ENCODE measurements at places on chromosomes 5 and 9.

DNA sequence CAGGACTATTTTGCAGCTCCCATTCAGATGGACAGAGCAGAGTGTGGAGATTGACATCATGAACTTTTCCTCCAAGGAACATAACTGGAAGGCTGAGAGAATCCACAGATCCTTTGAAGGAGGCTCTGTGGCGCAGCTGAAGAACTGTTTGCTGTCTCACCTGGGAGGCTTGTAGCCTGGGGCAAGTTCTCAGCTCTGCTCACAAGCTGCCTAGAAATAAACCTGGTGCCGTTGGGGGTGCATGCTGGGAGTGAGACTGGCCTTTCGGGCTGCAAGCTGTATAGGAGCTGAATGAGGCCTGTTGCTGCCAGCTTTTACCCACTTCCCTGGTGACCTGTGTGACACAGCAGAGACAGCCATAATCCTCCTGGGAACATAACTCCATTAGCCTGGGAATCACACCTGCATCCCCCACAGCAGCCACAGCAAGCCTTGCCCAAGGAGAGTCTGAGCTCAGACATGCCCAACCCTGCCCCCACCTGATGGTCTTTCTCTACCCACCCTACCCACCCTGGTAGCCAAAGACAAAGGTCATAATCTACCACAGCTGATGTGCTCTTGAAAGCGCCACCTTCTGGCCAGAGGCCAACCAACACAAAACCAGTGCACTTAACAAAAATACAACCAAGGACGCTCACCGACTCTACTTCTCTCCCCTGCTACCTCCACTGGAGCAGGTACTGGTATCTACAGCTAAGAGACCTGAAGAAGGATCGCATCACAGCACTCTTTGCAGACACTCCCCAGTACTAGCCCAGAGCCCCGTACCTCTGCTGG lies 205.1 kb upstream of the MRPS30 start:
- DNase-seq: no peak

DNA sequence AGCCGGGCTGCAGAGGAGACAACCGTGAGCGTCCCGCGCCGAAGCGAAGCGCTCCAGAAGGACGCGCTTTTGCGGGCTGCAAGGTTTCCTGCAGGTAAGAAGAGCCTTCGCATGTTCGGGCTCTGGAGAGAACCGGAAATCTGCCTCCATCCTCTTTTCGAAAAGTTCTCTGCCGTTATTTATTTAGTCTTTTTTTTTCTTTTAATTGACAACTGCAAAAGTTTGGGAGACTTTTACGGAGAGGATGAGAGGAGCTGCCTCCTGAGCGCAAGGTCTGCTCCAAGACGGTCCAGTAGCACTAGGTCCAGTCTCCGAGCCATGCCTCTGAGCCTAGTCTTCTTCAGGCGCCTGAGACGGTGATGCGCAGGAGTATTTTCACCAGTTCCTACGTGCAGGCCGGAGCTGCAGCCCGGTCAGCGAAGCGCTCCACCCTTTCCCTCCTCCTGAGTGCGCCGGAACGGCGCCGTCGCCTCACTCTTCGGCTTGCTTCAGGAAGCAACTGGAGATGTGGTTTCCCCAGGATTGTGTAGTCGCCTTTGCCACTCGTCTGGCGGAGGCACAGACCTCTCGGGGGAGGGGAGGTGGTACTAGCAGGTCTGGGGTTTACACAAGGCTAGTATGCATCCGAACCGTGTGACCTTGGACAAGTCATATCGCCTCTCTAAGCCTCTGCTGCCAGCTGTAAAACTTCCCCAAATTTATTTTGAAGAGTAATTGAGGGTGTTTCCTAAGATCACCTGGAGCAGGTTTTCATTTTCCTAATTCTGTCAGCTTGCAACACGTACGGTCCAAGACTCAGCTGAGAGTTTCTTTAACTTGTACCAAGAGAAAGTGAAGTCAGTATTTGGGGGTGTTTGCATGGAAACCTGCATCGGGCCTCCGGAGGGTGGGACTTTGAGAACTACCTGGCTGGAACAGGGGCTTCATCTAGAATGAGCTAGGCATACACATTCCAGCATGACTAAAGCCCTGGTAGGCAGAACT lies 4.5 kb downstream of the POU4F3 start:
- no peak for DNase-seq

- no peak for DNase-seq
Measured at GRCh38 chr5:72693546-72694205, 122.8 kb upstream of the TNPO1 start.

DNA sequence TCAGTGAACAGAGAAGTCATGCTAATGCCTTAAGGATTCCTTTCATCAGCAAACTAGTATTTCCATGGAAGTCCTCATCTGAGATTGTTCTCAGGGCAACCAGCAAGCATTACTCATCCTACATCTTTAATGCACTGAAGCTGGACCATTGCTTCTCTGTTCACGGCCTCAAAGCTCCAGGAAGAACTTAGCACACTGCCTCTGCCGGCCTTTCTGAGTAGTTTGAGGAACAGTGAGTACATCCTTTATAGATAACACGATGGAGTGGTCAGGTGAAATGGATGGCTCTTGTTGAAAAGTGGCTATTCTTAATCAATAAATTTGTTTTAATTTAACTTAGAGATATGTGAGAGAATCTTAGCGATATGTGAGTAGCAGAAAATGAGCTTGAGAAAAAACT lies 35.8 kb downstream of the MEGF10 start:
- DNase-seq: no peak

DNA sequence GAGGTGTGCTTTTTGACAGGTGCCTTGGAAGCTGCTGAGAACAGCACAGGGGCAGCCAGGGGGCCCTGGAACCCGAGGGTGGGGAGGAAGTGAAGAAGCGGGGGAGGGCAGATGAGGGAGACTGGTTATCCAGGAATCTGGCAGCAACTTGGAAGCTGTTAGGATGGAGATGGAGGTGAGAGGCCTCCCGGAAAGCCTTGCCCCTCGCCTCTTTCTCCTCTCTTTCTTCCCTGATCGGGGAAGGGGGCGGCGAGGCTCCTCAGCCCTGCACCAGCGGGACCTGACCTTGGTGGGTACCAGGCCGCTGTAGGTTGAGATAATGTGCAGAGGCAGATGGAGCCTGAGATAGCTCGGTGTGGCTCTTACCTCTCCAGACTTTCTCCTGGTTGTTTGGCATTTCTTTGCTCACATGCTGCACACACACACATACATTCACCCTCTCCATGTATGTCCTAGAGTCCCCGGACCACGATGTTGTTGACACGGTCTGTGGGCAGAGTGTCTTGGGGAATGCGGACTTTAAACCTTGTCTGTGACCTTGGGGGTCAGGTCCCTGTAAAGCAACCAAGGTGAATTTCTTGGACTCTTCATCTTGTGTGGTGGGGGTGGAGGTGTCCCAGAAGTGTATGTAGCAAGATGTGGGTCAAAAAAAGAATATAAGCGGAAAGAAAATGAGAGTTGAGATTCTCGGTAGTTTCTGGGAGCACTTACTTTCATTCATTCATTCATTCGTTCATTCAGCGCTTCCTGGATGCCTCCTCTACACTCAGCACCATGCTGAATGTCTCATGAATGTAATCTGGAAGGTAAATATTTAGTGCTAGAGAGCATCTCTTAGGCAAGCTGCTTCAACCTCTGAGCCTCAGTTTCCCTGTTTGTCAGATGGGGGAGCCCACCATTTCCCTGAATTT lies 1.6 kb downstream of the WWC1 start:
- DNase-seq: no peak

DNA sequence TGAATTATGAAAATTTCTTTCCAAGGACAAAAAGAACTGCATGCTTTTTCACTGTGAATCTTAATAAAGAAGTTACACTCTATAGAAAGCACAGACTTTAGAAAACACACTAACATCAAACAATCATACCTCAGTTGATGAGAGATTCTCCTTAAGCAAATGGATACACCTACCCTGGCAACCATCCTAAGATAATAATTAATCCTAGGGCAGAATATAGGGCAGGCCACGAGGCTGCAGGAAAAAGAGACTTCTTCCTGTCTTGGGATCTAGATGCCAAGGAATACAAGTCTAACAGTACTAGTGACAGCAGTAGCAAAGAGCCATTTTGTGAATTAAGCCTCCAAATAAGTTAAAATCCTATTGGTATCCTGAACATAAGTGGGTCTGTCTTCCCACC lies 395.4 kb downstream of the EFNA5 start:
- no peak for DNase-seq

DNA sequence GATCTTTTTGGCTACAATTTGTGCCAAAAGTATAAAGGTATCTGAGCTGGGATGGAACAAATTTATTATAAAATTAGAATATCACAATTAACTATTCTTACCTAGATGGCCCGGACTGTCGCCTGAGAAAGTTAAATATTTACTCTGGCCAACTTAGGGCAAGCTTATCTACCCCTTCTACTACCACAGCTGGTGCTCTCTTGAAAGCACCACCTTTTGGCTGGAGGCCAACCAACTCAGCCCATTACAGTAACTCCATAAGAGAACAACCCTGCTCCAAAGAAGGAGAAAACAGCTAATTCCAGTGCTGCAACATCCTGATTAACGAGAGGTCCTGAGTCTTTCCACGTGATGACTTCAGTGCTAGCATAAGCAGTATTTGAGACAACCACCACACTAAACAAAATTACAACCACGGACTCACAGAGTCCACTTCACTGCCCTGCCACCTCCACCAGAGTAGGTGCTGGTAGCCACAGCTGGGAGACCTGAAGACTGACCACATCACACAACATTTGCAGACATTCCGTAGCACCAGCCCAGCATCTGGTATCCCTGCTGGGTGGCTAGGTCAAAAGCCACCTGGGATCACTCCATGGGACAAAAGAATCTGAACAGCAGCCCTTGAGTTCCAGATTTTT lies 43.2 kb downstream of the RGMB start:
- DNase-seq: no peak

- peak; percentile 13 for DNase-seq
Measured at GRCh38 chr9:13841746-13842462, 472.0 kb downstream of the NFIB start.

- DNase-seq: no peak
Measured at GRCh38 chr5:73152411-73153388, 20.3 kb upstream of the TMEM174 start.

GRCh38 chr9:81037889-81038288 lies 651.5 kb downstream of the TLE1 start:
- DNase-seq: no peak

- DNase-seq: peak; percentile 19
Measured at GRCh38 chr9:100322954-100323536, 29.7 kb downstream of the TEX10 start.

DNA sequence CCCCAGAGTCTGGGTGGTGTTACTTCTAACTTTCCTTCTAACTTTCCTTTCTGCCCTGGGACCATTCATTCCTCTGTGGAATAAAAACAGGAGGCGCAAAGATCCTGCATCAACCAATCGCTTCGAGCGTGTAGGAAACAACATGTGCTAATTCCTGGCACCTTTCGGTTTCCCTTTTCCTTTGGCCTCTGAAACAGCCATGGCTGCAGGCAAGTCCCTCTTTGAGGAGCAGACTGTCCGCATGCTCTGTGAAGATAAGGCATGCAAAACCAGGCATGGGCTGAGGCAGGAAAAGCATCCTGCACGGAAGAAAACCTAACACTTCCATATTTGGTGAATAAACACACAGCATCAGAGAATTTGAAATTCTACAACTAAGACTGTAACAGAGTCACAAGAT lies 128.3 kb downstream of the HSD17B3 start:
- no peak for DNase-seq

- no peak for DNase-seq
Measured at GRCh38 chr9:137463931-137464290, 4.8 kb upstream of the NSMF start.

DNA sequence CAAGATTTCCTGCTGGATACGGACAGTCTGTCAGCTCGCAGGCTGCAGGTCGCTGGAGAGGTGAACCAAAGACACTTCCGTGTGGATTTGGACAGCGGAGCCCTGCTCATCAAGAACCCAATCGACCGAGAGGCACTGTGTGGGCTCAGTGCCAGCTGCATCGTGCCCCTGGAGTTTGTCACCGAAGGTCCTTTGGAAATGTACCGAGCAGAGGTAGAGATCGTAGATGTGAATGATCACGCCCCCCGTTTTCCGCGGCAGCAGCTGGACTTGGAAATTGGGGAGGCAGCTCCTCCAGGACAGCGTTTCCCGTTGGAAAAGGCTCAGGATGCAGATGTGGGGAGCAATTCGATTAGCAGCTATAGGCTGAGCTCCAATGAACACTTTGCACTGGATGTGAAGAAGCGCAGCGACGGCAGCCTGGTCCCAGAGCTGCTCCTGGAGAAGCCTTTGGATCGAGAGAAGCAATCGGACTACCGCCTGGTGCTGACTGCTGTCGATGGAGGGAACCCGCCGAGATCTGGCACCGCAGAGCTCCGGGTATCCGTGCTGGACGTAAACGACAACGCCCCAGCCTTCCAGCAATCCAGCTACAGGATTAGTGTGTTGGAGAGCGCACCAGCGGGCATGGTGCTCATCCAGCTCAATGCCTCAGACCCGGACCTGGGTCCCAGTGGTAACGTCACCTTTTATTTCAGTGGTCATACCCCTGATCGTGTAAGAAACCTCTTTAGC lies 658 bp downstream of the PCDHGC4 start:
- DNase-seq: no peak

- no peak for DNase-seq
Measured at GRCh38 chr5:544675-545355, 20.6 kb upstream of the SLC9A3 start.

DNA sequence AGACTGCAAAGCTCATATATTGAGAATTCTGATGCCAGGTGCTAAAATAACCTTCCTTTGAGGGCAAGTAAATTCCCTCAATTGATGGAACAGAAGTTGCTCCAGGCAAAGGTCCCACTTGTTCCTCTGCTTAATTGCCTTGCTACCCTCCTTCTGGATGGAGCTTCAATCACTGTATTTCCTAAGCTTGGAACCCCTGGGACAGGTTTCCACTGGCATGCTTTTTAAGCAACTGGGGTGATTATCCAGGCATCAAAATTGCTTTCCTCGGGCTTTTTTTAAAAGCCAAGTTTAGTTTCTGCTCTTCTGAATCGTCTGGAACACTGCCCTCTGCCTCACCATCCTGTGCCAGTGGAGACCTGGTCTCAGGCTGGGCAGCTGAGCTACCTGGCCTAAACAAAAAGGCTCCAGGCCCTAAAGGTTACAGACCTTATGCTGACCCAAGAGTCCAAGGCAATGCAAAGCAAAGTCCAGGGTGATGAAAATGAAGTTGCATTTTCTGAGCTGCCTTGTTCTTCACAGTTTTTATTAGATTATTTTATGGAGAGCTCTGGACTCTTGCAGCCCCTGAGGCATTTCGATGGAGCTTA lies 167.9 kb upstream of the CD180 start:
- DNase-seq: no peak

Measured in left kidney (tissue), 8 donors.